ENCODE measurements at places on chromosomes 6 and 20.

DNA sequence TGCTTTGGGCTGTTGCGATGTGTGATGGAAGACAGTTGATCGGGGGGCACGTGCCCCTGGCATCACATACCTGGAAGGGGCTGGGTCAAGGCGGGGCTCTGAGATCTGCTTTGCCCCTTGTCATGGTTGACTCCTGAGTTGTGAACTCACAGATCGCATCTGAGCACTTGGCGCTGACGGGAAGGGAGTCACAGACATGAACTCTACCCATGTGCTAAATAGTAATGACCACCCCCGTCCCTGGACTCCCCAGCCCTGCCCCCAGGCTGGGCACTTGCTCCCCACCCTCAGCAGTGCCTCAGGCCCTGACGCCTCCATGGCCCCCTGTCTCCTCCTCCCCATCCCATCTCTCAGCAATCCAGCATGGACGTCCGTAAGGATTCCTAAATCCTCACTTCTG lies 107.0 kb downstream of the SYNDIG1 start:
- DNase-seq: no peak

DNA sequence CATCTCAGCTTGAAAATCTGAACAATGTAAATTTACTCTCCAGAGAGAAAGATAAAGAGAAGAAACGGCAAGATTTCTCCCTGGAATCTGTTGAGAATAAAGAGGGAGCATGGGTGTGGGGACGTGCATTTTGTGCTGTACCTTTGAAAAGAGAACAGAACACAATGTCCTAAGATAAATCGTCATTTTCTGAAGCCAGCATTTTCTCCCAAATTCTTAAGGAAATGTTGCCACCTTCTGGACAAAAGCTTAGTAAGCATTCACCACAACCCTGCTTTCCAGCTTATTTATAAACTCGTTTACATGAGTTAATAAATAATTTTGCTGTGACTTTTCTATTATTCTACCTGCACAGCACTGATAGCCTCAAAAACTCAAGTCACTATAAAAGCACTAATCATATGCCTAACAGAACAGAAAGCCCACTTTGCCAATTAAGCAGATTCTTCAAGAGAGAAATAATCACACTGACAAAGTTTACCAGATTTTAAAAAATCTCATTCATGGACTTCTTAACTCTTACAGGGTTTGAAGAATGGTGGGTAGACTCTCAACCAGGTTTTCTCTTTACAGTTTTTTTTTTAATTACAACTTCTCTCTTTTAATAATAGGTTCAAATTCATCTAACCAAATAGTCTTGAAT lies 155.8 kb downstream of the MBOAT1 start:
- peak; percentile 72 for DNase-seq

DNA sequence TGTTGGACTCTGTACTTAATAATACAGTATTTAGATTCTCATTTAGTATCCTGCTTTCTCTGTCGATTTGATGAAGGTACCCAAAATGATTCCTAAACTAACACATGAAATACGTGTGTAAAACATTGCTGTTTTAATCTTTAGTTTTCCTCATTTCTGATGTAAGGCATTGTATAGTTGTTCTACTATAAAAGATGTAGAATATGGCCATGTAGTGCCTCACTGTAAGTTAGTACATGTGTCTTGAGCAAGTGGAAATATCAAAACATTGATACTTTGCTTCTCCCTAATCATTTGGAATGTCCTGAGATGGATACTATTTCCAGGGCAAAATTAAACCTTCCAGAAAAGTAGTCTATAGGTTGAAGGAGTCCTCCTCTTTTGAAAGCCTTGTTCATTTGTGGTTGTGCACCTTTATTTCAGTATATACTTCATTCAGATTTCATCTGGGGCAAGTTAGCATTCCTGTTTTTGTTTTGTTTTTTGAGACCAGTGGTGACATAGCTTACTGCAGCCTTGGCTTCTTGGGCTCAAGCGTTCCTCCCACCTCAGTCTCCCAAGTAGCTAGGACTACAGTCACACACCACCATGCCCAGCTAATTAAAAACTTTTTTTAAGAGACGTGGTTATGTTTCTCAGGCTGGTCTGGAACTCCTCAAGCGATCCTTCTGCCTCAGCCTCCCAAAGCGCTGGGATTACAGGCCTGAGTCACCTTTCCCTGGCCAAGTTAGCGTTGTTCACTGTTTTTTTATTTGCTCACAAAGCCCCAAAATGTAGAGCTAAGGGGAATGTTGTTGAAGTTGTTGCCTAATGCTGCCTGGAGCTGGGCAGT lies 11.6 kb downstream of the SRSF3 start:
- DNase-seq: no peak

DNA sequence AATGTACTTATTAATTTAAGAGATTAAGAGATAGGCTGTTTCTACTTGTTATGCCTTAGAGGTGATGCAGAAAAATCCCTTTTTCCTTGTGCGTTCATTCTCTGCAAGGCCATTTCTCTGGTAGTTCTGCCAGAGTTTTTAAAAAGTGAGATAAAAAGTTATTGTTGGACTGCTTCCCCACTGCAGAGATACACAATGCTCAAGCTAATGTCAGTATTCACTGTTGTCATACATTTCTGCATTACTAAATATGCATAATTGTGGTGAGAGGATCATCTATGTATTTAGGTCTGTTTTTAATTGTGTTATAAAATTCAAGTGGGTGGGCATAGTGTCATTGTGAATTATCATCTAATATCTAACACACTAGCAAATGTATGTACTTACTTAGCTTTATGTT lies 600.4 kb downstream of the HTR1B start:
- DNase-seq: no peak

- DNase-seq: no peak
These were observed 31.9 kb downstream of the VAPB start for GRCh38 chr20:58420798-58421496.

- no peak for DNase-seq
These were observed 2.8 kb upstream of the MAPK13 start for GRCh38 chr6:36127462-36128016.

DNA sequence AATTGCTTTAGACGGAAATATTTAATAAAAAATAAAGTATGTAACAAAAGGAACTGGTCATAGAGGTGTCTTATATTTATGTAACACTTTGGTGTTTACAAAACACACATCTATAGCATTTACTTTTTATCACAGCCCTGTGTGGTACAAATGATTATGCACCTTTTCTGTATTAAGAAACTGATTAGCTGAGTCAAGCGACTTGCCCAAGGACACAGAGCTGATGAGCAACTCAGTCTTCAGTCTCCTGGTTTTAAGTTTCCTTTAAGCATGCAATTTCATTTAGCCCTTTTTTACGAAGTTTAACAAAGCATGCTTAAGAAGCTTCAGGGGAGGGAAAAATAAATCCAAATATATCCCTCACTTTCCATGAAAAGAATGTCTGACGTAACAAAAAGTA lies 2.5 kb downstream of the DCDC2 start:
- no peak for DNase-seq

DNA sequence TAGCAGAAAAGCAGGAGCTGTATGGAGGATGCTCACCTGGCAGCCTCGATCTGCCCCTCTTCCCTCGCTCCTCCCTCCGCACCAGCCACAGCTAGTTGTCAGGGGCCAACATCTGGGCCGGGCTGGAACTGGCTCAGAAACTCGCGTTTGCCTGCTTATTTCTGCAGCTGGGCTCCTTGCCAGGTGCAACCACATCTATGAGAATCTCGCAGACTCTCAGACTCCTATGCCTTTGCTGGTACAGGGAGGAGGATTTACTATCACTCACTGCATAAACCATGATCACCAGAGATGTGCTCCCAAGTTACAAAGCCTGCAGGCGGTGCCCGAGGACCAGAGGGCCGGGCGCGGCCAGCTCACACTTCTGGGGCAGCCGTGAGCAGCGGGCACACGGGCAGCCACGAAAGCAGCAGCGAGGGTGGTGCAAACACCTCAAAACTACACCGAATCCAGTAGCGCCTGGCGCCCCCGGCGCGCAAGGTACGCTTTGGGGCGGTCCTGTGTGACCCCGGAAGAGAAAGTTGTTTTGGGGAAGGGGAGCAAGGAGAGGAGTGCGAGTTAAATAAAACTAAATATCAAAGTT lies 577 bp upstream of the LRRC1 start:
- peak; percentile 67 for DNase-seq

DNA sequence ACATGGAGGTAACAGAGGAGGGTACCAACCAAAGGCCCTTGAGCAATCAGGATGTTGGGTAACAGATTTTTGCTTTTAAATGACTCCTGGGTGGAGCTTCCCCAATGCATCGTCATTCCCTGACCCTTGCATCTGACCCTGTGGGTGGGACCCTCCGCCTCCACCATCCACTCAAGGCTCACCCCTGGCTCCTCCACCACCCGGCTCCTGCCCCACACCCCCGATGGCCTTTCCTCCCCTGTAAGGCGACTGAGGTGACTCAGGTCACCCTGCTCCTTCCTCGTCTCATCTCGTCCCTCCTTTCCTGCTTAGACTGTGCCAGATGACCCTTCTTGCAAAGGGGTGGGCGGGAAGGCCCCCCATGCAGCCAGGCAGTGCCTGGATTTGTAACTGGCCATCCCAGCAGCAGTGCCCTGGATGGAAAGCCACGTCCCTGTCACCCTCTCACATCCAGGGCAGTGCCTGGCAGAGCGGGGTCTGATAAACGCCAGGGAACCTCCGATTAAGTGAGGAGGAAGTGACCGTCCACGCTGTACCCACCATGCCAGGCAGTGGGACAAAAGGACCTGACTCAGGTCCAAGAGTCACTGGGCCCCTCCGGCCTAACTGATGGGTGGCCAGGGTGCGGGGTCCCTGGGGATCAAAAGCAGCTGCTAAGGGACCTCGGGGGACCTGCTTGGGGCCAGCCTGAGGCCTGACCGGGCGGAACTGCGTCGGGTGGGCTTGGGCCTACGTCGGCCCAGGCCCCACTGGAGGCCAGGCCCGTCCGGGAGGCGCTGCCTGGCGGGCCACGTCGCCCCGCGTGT lies 624 bp upstream of the NPEPL1 start:
- DNase-seq: no peak

GRCh38 chr20:1415667-1416468 lies 23.0 kb upstream of the FKBP1A start:
- DNase-seq: no peak

- DNase-seq: no peak
These were observed 1397.8 kb upstream of the ADGRB3 start for GRCh38 chr6:67237277-67237676.

- no peak for DNase-seq
These were observed 171.9 kb upstream of the PMEPA1 start for GRCh38 chr20:57881466-57882385.

GRCh38 chr20:19981031-19981451 lies 36.1 kb upstream of the NAA20 start:
- no peak for DNase-seq

DNA sequence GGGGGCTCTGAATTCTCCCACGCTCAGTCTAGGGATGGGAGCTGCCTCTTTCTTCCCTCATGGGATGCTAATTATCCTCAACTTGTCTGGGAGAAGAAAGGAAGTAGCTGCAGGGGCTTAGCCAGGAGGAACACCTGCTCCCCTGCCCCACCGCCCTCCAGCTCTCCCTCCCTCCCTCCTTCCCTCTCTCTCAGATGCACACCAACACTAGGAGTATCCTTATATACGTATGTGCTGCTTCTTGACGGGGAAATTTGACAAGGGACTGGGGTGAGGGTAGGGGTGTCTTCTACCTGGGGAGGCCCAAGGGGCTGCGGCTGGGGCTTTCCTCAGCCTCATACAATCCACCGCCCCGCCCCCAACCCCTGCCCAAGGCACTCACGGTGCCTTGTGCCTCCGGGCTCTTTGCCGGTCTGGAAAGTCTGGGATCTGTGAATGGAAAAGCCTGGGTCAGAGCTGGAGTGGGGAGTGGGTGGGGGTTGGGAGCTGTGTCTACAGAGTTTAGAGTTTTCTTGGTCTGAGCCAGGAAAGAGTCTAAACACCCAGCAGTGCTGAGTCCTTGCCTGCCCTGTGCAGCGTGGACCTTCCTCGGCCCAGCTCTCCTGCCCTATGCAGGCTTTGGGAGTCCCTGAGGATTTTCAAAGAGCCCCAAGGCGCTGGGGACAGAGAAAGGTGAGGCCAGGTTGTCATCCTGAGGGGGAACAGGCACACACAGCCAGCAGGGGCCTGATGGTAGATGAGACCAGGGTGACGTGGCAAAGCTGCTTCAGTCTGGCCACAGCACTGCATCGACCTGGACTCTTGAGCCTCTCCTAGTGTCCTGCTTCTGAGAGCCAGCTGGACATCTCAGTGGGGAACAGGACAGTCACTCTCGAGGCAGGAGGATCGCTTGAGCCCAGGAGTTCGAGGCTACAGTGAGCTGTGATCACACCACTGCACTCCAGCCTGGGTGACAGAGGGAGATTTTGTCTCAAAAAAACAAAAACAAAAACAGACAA lies 29.3 kb upstream of the EMILIN3 start:
- DNase-seq: no peak

GRCh38 chr6:69571234-69571633 lies 225.6 kb downstream of the LMBRD1 start:
- DNase-seq: no peak

DNA sequence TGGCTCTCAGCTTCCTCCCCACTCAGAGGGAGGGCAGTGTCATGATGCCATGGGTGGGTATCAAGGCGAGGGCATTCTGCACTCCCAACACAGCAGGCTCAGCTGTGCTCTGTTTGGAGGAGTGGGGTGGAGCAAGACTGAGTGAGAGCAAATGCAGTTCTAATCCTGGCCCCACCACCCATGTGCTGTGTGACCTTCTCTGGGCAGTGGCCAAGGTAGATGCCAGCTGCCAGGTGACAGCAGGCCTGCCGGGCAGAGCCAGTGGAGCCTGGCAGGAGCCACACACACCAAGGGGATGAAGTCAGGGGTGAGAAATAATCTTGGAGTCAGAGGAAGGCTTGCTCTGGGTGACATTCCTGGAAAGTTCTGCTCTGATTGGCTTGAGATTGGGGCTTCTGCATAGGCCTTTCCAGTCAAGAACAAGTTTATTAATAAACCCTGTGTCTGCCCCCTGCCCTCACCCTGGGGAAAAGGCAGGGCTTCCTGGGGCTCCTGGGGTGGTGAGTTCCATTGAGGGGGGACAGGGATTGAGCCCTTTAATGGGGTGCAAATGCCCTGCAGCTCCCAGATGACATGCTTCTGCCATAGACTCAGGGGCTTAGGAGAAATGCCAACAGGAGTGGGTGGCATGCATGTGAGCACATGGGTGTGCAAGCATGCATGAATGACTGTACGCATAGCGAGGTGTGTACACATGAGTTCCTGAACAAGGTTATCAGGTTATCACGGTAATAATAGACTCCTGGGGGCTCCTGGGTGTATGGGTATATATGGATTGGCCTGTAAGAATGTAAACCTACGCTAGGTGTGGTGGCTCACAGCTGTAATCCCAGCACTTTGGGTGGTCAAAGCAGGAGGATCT lies 134.2 kb downstream of the MRPL14 start:
- no peak for DNase-seq

- DNase-seq: no peak
These were observed 100.0 kb upstream of the NRSN1 start for GRCh38 chr6:24026050-24026449.

- no peak for DNase-seq
These were observed 336.7 kb downstream of the CBLN4 start for GRCh38 chr20:55668631-55669030.

- no peak for DNase-seq
These were observed 53.0 kb downstream of the SASH1 start for GRCh38 chr6:148395583-148396101.

All from Karpas-422 (cell line).